PC-3 (cell line): ENCODE measurements at places on chromosomes 11 and 22. TPM values are rescaled to one million over a fixed set of nuclear protein-coding genes. Genes with fewer than 3 reads are reported as not detected.

POLR2F gene
- total RNA-seq = 177 and 238 TPM in 2 replicates

MRGPRX1 gene
- not detected in 2 replicates for total RNA-seq

- no peak for DNase-seq
Observed at GRCh38 chr11:11857769-11858168, 16.0 kb downstream of the USP47 start.

DNA sequence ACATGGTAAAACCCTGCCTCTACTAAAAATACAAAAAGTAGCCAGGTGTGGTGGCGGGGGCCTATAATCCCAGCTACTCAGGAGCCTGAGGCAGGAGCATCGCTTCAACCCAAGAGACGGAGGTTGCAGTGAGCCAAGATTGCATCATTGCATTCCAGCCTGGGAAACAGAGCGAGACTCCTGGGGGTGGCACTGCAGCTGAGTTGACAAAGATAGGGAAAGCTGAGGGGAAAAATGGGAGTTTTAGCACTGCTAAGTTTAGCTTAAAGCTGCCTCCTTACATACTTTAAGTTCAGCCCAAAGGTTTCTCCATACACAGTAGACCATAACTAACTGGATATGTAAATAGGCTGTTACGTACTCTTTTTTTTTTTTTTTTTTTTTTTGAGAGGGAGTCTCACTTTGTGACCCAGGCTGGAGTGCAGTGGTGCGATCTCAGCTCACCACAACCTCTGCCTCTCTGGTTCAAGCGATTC, 9.0 kb upstream of the USP28 start:
- no peak for DNase-seq

GRCh38 chr11:33723238-33723881, 12.9 kb downstream of the CD59 start:
- DNase-seq = peak; percentile 80

DNA sequence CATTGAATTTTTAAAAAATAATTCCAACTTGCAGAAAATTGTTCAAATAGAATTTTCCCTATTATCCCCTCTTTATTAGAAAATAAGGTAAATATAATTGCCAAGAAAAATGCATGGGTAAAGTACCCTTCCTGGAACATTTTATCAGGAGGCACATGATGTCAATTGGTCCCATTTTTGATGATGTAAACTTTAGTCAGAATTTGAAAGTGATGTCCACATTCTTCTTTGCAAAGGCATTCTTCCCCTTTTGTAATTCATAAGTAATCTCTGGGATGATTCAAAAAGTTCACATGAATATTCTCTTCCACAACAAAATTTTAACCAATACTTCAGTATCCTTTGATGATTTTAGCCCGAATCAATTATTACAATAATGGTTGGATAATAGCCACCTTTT, 86.9 kb upstream of the ANO3 start:
- DNase-seq = no peak

GRCh38 chr11:74446532-74446938, 20.8 kb downstream of the KCNE3 start:
- DNase-seq = no peak
